ENCODE measurements at places on chromosomes 6 and 20. TPM values are rescaled to one million over a fixed set of nuclear protein-coding genes. Genes with fewer than 3 reads are reported as not detected.

The MAFB gene
- 0.32 TPM for total RNA-seq

The RAMACL gene
- total RNA-seq: 0.43 TPM

The OR2J3 gene
- not detected for total RNA-seq

The KCNS1 gene
- 0.09 TPM for total RNA-seq

The HLA-DQA1 gene
- total RNA-seq: 0.16 TPM

The SSTR4 gene
- not detected for total RNA-seq

The XKR7 gene
- not detected for total RNA-seq

The SNAP25 gene
- 4.5 TPM for total RNA-seq

The RSPH3 gene
- 4.8 TPM for total RNA-seq

The EEF1A2 gene
- total RNA-seq: 0.79 TPM

The TCF15 gene
- under 0.01 TPM for total RNA-seq

The MDFI gene
- total RNA-seq: 0.26 TPM

The NUDT3 gene
- total RNA-seq: 10.6 TPM

The IMPG1 gene
- total RNA-seq: not detected

The COX4I2 gene
- total RNA-seq: not detected

The OR2H1 gene
- total RNA-seq: not detected

The PRR18 gene
- total RNA-seq: not detected

The BPI gene
- 0.32 TPM for total RNA-seq

The POPDC3 gene
- 4.9 TPM for total RNA-seq

The SAMD5 gene
- total RNA-seq: 0.26 TPM

The FNDC1 gene
- total RNA-seq: 0.16 TPM

The TREML2 gene
- not detected for total RNA-seq

The GGTLC1 gene
- total RNA-seq: not detected

The TRIM38 gene
- total RNA-seq: 10.1 TPM

The ME1 gene
- 9.1 TPM for total RNA-seq

The ACTL10 gene
- 1.9 TPM for total RNA-seq

The FAM50B gene
- 12.0 TPM for total RNA-seq

The PNPLA1 gene
- total RNA-seq: not detected

The SALL4 gene
- under 0.01 TPM for total RNA-seq

The SLPI gene
- 2.8 TPM for total RNA-seq

All from bronchial smooth muscle cell (primary cell).